NCI-H774 (cell line): ENCODE measurements at places on chromosomes 1 and 21.

DNA sequence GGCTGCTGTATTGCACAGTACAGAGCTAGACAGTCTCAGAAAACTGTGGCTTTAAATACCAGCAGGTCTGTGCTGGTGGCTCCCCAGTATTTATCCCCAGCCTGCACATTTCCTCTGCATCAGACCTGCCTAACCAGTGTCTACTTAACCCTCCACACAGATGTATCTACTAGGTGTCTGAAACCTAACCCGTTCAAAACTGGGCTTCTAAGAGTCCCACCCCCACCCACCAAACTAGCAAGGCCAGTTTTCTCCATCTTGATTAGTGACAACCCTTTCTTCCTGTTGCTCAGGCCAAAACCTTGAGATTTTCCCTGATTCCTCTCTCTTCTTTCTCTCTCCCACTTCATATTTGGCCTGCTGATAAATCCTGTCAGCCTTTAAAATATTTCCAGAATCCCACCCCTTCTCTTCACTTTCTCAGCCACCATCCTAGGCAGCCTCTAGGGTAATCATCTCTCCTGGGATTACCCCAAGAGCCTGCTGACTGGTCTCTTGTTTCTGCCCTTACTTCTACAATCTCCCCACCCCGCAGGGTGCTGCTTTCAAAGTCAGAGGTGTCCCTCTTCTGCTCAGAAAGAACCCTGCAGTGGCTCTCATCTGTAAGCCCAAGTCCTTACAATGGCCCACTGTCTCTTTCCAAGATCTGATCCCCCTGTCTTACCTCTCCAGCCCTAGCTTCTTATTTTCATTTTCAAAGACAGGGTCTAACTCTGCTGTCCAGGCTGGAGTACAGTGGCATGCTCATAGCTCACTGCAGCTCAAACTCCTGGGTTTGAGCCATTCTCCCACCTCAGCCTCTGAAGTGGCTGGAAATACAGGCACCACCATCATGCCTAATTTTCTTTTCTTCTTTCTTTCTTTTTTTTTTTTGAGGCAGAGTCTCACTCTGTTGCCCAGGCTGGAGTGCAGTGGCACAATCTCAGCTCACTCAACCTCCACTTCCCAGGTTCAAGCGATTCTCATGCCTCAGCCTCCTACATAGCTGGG is 45.2 kb downstream of the H3-3A start:
- no peak for DNase-seq

DNA sequence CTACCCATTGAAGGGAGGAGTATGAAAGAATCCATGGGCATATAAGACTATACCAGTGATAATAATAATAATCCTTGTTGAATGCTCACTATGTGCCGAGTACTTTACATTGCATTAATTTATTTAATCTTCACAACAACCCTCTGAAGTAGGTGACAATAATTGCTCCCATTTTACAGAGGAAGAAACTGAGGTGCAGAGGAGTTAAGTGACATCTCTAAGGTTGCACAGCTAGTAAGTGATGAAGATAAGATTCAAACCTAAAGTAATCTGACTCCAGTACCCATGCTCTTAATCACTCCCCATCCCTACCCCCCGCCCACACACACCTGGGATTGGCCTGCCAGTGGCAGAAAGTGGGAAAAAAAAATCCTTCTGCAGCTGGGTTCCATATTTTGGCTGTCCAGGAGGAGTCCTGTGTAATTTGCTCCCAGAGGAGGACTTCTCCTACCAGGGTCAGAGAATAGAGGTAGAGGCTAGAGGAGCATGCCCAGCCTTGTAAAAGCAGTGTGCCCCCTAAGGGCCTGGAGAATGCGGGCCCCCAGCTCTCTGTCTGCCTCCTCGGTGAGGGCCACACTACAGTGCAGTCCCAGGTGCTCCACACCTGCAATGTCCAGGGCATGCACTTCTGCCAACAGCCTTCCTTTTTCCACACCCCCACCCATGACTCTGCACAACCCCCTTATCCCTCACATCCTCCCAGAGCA is 57.8 kb downstream of the TMEM53 start:
- DNase-seq: no peak

DNA sequence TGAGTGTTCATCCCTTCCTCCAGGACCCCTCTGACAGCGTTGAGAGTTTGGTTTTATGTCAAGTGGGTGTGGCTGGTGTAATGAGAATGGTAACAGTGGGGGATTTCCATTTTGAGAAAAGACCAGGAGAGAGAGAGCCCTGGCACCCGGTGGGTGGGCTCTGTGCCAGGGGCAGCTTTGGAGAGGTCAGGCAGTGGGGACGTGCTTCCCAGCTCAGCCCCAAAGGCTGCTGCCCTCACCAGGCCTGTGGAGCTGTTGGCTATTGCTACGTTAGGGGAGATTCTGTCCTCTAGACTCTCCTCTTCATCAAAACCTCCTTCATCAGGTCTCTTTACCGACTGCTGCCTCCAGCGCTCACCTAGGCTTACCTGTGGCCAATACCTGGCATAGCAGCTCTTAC is 176.3 kb downstream of the PTPRU start:
- no peak for DNase-seq

GRCh38 chr1:198132060-198132781 is 24.6 kb upstream of the NEK7 start:
- DNase-seq: no peak

GRCh38 chr21:41283211-41283818 is 33.3 kb upstream of the FAM3B start:
- peak; percentile 27 for DNase-seq
